Liver (tissue), 10 donors: ENCODE measurements at places on chromosomes 2 and 18.

DNA sequence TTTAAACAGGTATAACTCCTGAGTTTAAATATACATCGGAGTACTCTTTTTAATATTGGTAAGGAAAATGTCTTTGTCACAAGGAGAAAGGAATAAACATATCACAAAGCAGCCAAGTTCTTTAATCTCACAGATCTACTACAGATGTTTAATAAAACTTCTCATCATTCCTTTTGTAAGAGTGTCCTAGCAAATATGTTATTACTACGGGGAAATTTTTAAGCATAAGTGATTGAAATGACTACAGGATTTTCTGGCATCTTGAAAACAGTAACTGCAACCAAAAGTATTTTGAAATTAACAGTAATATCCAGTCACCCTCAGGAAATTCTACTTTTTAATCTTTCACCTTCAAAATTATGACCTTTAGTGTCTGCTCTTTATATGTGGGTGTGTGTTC, 403.1 kb downstream of the IRS1 start:
- no peak for DNase-seq

DNA sequence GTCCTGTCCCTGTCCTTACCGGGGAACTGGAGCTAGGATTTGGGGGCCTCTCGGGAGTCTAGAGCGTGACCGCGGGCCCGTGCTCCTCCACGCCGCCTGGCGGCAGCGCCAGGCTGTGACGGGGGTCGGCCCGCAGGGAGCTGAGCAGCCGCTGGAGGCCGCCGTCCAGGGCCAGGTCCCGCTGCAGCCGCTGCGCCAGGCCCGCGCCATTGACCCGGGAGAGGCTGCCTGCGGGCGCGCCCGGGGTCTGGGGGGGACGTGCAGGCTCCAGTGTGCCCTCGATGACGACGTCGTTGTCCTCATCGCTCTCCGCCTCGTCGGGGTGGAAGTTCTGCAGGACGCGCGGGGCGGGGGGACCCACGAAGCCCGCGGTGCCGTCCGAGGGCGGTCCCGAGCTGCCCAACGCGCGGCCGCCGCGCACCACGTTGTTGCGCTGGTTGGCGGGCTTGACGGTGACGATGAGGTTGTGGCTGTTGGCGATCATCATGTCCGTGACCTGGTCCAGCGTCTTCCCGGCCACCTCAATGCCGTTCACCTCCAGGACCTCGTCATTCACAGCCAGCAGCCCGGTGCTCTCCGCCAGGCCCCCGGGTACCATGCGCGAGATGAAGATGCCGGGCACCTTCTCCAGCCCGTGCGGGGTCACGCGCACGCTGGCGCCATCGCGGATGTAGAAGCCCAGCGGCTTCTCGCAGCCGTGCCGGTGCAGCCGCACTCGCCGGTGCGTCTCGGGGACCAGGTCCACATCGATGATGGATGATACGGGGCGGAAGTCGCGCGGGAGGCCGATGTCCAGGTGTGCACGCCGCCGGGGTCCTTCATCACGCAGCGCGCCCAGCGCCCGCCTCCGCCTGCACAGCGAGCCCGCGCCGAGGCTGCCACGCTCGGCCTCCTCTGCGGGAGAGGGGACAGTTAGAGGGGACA, 50.9 kb downstream of the ADNP2 start:
- DNase-seq = peak; percentile 50

DNA sequence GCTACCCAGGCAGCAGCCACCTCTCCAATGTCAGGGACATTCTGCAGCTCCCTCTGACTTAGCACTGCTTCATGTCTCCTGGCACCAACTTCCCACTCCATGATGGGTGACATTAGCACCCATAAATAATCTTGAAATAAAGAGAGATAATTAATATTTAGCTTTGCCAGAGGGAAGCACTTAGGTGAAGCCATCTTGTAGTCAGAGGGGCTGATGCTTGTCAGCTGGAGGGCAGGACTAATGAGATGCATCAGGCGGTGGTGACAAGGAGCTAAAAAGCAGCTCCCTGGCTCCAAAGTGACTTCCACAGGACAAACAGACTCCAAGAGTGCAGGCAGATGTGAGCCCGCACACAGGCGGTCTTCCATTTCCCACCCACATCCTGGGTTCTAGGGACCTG, 153.0 kb upstream of the ID2 start:
- DNase-seq = no peak

DNA sequence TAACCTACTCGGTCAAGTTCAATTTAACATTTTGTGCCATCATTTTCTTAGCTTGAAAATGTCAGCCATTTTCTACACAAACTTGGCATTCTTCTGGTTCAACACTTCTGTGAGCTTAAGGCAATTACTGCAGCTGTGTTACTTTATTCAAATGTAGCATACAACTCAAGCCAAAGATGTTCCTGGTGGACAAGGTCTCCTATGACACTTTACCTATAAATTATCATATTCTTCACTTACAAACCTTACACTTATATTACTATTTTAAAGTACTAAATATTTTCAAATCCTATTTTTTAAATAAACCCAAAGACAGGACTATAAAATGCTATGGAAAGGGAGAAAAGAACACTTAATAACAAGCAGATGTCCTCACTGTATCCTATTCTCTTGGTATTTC, 1045.3 kb downstream of the TSN start:
- no peak for DNase-seq

GRCh38 chr2:215401896-215402379, 33.9 kb downstream of the FN1 start:
- no peak for DNase-seq

- DNase-seq = no peak
These were observed 110.3 kb upstream of the RMP24 start for GRCh38 chr18:35862119-35862640.

DNA sequence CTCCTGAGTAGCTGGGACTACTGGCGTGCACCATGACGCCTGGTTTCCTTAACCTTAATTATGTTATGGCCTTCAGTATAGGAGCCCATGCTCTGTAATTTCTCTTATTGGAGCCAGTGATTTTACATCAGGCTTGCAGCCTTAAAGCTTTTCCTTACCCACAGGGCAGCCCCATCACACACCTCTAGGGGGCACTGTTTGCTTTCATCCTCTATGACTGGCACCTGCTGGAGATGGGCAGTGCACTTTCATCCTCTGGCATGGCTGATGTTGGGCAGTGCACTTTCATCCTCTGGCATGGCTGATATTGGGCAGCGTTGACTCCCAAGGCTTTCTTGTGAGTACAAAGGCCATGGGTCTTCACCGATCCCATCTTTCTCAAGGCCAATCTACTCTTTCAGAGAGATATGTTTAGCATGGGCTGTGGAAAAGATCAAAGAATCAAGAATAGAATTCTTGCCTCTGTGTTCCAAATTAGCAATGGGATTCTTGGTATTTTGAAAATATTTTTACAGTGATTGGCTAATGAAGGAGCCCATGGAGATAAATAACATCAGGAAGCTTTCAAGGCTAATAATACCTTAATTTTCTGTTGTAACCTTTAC, 80.7 kb upstream of the MEX3C start:
- DNase-seq = peak; percentile 42

DNA sequence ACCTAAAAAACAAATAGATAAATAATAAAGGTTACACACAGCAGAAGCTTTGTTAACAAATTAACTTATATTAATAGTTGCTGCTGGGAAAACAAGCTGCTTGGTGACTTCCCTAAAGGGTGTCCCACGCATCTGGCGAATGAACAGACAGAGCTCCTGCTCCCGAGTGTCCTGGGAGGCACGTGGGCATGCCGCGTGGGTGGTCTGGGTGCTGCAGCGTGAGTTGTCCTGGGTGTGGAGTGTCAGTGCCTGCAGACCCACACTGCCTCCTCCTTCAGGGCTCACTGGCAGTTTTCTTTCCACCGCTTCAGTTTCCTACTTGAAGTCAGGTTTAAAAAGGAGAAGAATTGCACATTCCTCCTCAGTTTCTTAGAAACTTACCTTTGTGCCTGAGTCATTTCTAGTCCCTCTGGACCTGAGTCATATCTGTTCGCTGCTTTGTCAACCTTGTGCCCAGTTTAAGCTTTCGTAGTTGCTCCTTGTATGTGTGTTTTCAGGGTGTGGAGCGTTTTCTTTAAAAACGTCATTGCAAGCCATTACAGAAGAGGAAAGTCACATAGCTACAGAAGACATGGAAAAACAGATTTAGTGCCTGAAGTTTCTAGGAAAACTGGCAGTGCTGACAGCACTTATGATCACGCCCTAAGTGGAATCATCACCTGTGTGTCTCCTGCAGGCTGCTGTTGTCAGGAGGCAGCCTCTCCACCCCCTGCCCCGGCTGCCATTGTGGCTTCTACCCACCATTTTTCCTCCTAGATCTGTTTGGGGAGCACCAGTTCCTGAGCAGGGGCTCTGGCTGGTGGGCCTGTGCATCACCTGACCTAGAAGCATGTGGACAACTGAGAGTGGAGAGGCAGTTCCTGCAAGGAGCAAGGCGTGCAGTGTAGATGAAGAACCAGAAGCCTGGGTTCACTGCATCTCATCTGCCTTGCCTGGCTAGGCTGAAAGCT, 24.5 kb downstream of the IMPA2 start:
- no peak for DNase-seq

DNA sequence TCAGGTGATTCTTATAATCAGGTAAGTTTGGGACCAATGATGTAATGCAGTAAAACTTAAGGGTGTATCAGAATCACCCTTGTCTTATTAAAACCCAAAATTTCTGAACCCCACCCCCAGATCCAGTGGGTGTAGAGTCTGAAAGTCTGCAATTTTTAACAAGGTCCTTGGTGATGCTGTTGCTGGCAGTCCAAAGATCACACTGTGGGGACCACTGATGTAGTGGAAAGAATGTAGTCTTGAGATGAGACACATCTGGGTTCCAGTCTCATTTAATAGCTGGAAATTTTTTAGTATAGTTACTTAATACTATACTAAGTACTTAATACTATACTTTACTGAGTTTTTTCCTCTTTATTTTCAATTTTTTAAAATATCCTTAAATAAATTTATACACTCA, 258.4 kb downstream of the PLCL1 start:
- no peak for DNase-seq

GRCh38 chr2:240433973-240434727, 1.3 kb upstream of the GPC1 start:
- no peak for DNase-seq

- no peak for DNase-seq
These were observed 208.1 kb upstream of the RASGRP3 start for GRCh38 chr2:33268246-33268831.

DNA sequence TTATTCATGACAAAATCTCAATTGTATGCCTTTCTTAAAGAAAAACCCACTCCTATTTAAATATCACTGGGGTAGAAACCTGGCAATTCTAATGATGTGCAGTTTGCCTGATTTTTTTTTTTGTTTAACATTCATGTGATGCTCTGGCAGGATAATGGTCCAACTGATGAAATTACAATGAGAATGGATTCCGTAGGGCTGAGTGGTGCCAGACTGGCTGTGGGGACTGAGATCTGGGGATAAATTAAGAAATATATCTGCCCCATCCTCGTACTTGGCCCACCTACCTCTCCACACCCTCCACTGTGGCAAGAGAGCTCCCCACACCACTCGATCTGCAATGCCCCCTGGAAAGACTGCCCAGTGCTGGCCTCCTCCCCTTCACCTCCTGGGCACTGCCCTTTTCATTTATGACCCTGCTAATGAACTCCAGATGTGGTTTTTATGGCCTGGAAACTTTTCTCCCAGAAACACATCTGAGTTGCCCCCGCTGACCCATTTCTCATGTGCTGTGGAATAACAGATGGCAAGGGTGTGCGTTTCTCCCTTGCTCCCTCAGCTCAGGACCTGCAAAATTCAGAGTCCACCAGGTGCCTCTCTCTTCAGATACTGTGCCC, 33.0 kb upstream of the RPL37A start:
- no peak for DNase-seq

GRCh38 chr18:22667616-22668422, 250.1 kb upstream of the CTAGE1 start:
- no peak for DNase-seq

- DNase-seq = no peak
These were observed 229.5 kb upstream of the EPAS1 start for GRCh38 chr2:46067501-46068305.

DNA sequence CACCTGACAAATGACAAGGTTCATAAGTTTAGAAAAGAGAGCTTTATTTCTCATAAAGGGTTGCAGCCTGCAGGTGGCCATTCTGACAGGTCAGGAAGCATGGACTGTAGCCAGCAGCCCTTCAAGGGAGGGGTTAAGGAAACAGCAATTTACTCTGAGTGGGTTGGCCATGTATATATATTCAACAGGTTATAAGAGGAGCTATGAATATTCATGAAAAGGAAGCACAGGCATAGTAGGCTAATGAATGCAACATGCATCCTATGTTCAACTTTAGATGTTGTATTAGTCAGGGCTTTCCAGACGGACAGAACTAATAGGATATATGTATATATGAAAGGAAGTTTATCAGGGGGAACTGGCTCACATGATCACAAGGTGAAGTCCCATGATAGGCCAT, 20.6 kb downstream of the RNU2-63P start:
- DNase-seq = no peak

GRCh38 chr2:26722911-26723310, 30.4 kb downstream of the KCNK3 start:
- no peak for DNase-seq

GRCh38 chr2:36701391-36701795, 4.9 kb downstream of the VIT start:
- no peak for DNase-seq

DNA sequence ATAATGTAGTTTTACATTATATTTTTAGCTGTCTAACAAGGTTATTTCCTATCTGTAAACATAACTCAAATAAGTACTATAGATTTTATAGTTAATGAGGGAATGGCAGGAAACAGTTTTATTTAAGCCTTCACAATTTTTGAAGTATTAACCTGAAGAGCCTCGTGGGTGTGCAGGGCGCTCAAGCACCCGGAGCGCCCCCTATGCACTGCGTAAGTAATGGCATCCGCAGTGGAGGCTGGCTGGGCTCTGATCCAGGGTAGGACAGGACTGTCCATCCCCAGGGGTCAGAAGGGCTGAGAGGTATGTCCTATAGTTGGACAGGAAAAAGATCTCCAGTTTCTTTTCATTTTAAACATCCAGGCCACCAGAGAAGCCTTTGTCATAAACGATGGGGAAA, 8.2 kb upstream of the GBX2 start:
- no peak for DNase-seq

DNA sequence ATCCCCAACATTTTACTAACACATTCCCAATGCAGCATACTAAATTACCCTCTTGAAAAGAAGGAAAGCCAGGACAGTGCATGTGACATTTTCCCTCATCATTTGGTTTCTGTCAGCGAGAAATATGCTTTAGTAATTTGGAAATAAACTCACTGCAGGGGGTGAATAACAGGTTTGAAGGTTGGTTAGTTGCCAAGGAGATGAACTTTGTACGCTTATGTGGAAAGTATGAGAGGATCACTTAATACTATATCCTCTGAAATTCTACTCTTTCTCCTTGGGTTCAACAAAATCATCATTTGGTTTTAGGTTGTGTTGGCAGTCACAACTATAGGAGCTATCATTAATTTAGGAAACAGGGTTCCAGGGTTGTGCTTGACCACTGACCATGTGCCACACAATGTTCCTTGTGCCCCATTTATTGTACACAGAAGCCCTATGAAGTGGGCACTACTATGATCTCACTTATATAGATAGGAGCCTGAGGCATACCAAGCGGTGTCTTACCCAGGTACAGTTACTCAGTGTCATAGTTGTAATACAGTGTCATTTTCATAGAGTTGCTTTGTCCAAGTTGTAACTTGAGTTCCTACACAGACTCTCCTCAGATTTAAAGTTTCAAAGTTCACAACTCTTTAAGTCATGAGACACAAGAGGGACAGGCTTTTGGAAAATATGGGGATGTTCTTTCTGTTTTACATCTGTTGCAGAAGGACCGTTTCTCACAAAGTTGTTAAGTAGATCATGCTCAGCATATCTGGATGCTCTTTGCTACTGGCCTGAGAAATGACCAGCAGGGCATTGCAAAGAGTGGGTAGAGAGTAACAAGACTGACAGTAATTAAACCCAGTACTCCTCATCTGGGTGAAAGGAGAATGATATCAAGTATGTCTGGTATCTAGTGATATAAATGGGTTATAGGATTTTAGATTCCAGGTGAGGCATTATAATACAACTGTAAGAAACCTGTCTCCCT, 91.8 kb downstream of the MAP4K4 start:
- no peak for DNase-seq
